Stimulated activated CD4-positive, alpha-beta T cell treated with anti-CD3 and anti-CD28 coated beads, Interleukin-1b, Interleukin-23, amount 100 ng/mL, for 24 hours (primary cell): ENCODE measurements at places on chromosomes 3 and 15.
A peak's percentile ranks its signal among the peaks of the same experiment; 100 is the strongest.

- DNase-seq: no peak
These were observed 34.9 kb upstream of the TBC1D23 start for GRCh38 chr3:100225883-100226282.

DNA sequence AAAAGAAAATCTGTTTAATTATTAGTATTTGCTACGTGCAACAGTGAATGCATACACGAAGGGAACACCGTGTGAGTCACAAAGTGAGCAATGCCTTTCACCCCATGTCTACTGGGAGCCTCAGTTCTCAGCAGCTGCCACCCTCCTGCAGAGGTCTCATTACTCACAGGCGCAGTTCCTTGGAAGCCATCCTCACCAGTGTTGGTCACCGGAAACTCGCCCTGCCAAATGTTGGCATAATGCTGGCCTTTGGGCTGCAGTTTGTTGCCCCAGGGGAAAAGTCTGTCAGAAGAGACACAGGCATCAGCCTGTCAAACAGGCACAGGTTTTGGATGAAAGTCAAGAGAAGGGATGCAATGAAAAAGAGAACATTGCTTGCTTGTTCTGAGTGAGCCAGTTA, 50.1 kb downstream of the SUMF1 start:
- no peak for DNase-seq

DNA sequence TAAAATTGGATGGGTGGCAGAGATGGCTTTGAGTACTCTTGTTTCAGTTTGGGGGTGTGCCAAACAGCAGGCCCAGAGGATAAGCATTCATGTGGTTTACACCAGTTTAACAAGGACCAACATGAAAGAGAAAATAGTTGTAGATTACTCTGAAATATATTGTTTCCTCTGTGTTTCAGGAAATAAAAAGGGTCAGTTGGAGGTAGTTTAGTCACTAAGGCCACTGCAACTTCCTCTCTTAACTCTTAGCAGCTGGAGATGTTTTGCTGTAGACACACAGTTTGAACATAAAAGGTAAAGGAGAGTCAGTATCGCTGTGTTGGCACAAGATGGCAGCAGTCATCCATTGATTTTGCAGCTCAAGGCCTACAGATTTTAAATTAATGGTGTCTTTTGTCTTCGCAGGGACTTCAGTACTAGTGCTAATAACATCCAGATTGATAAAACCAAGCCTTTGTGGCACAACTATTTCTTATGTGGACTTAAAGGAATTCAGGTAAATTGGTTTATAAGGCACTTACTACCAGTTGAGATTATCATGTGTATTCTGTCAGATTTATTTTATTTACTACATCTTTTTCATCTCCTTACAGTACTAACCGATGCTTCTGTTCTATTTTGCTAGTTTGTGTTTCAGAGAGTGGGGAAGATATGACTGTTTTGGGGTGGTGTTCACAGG, 65.5 kb downstream of the GALK2 start:
- DNase-seq: no peak

DNA sequence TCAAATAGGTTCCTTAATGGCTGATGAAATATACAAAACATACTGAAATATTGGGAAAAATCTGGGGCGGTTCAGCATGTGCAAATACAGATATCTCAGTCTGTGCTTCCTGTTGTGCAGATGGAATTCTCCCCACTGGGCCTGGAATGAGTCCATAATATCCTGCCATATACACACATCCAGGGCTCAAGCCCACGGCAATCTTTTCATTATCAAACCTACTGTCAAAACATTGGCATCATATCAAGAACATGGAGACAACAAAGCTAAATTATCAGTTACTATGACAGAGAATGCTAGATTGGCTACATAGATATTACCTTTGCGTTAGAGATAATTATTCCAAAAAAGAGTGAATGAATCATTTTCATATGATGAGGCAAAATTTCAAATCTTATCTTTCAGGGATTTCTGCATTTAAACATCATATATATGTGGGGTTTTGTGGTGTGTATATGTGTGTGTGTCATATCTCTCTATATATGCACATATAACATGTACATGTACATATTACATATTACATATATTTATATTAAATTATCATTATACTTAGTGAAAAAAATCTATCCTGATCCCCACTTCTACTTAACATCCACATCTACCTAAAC, 713.3 kb downstream of the GBE1 start:
- no peak for DNase-seq

GRCh38 chr15:95284933-95285421, 1045.5 kb upstream of the NR2F2 start:
- DNase-seq: no peak

DNA sequence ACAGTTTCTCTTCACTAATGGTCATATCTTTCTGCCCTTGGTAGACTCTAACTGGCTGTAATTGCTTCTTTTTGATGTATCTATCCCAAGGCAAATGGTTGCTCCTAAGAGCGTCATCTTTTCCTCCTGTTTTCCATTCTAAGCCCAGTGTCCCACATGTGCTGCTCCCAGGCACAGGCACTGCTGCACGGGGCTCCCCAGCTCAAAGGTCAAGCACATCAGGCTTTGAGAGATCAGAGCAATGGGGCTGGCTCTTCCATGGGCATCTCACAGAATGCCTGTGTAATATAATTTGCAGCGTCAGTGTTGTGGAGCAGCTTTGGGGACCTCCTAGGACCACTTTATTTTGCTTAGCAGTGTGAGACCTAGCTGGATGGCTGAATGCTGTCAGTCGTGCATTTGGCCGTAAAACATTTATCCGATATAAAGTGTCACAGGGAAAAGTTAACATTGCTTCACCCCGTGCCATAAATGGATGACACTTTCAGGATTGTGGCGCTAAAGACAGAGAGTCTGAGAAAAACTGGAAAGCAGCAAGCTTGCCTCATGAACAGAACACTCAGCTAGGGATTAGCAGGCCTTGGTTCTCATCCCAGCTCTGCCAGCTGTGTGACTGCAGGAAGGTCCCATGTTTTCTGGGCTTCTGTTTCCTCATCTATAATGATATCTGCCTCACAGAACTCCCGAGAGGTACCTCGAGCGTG, 277.5 kb upstream of the TBL1XR1 start:
- no peak for DNase-seq

DNA sequence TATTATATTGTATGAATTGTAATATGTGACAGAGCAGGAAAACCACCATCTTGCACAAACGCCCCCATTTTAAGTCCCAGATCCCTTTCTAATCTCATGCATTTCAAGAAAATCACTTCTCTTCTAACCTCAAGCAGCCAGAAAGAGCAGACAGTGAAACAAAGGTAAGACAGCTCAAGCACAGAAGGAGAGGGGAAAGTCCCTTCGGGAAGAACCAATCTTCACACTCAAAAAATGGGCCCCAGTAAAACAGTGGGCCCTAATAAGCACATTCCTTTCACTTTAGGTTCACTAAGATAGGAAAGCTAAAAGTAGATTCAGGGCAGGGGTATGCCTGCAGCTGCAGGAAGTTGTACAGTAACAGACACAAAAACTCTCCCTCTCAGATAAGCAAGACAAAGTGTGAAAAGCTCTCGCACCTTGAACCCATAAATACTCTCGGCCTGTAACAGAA, 1268.7 kb downstream of the SI start:
- no peak for DNase-seq

DNA sequence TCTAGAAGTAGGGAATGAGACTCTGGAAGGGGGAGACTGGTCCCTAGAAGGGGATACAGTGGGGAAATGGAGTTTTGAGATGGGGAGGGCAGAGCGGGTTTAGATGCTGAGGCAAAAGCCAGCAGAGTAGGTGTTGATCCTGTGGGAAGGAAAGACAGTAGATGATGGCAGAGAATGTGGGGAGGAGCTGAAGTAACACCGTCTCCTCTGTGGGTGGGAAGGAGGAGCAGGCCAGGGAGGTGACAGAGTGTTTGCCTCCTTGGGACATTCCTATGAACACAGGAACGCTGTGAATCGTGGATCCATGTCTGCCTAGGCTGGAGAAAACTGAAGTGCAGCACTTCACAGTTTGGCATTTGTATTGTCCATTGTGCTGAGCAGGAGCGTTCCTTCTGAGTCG, 20.4 kb downstream of the GRK7 start:
- no peak for DNase-seq

DNA sequence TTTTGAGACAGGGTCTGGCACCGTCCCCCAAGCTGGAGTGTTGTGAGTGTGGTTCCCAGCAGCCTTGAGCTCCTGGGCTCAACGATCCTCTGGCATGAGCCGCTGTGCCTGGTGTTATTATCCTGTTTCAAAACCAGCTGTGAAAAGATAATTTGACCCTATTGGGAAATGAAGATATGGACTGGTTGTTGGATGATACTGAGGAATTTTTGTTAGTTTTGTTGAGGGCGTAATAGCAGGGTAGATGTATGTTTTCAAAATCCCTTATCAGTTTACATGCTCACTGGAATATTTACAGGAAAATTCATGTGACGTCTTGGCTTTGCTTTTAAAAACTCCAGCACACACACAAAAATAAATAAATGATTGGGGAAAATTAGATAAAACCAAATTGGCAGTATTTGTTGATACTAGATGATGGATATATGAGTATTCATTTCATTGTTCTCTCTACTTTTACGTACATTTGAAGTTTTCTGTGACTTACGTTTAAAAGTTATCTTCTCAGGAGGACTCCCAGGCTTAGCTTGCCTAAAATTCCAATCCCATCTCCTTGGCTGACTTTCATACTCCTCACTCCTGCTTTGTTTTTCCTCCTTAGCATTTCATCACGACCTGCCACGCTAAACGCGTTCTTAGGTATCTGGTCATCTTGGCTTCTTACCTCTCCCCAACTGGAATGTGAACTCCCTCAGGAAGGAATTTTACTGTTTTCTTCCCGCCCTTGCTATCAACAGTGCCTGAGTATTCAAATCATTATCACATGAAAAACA, 56.8 kb upstream of the TFRC start:
- DNase-seq: no peak

- DNase-seq: no peak
These were observed 79.5 kb downstream of the BFSP2 start for GRCh38 chr3:133479401-133479800.

DNA sequence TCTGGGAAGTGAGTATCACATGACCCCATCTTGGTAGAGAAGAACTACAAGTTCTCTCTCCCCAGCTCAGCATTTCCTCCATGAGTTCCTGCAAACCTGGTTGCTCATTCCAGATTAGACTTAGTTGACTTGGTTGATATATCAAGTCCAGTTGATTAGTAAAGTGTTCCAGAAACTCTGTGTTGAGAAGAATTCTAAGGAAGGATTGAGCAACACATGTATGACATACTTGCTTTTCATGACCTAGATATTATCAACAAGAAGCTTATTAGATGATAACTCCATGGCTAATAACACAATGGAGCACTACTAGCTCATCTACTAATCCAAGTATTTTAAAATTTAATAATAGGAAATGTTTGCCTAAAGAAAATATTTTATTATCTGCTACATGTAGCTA, 6.4 kb upstream of the EID1 start:
- DNase-seq: no peak

DNA sequence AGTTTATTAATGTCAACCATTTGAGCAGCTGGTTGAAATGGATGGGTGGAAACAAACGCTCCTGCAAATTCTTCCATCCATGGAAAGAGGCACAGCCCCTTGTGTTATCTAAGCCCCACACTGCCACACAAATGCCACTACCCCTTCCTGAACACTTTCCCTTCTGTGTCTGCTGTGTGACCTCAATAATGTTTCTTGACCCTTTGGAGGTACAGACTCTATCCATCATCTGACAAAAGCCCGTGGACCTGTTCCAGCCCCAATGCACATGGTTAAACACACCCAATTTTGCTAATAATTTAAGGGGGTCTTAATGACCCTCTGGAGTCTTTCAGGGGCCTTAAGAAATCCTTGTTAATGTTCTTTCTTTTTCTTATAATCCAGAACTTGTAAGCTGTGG, 482.2 kb upstream of the CFAP20DC start:
- no peak for DNase-seq

DNA sequence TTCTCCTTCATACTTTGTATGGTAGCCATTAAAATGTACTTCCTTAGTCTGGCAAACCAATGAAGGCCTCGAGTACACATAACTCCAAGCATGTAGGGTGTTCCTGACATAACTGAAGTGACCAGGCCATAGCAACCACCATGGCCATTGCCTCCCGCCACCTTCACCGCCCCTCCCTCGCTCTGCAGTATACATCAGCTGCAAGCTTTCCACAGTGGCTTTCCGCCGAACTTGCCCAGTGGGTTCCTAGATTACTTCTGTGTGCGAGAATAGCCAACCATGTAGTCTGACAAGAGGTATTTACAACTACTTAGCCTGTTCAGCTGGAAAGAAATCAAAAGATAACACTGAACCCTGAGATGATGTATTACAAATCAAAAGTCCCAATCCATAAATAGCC, 3.4 kb upstream of the CTNNB1 start:
- no peak for DNase-seq

DNA sequence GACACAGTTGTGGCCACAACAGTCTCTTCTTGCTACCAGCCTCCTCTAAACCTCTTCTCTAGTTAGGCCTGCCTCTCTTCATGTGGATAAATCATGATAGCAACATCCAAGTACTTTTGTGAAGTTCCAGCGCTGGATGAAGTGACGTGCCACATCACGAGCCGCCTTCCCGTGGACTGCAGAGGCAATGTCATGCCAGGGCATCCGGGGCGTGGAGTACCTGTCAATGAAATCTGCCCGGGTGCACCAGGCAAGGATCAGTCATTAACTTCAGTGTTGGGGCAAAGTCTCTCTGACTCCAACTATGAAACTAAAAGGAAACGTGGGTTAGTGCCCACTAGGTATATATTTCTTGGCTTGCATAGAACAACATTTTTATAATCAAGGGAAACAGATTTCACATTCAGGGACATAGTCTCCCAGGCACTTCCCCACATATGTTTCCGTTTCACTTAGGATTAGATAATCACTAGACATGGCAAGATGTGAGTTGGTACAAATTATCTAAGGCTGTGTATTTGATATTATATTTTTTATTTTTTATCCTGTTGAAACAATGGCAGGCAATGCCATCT, 133.6 kb downstream of the PLD1 start:
- no peak for DNase-seq

GRCh38 chr3:188584162-188584529, 430.2 kb downstream of the LPP start:
- peak; percentile 10 for DNase-seq

DNA sequence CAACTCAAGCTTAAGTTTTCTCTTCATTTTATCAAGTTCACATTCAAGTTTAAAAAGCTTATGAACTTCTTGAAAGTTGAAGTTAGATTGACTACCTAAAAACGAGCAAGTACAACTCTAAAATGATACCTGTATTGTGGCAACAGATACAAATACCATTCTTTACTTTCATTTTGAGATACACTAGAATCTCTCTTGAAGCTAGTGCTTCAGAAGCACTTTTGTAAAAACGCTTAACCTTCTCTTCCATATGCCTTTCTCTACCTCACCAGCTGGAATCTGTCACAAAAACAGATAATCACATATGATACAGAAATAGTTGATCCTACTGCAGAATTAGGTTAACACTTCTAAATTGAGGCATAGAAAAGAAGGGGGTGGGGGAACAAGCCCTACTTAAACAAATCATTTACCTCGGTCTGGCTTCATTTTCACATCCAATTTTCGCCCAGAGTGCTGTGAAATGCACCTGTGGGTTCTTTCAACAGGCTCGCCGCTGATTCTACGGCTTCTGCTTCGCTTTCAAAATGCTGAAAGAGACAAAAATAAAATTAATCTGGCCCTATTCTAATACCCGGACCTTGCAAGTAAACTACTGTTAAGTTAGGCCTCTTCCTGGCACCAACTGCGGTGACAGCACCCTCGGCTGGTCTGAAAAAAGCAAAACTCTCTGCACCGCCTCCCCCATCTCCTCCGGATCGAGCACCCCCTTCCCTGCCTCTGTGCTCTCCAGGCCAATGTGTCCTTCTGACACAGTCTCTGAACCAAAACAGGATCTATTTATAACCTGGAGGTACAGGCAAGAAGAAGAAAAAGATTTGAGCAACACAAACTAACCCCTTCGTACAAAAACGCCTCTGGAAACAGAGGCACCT, 1.4 kb downstream of the ATOSA start:
- no peak for DNase-seq
